ENCODE measurements at places on chromosomes 1 and 21.
A peak's percentile ranks its signal among the peaks of the same experiment; 100 is the strongest.

GRCh38 chr1:112506306-112506705 lies 2.5 kb upstream of the WNT2B start:
- peaks cover 51% of the 10 kb centered on the region for H3K27me3 ChIP-seq
- no peak overlapping the region for H3K4me3 ChIP-seq
- peaks cover 16% of the 10 kb centered on the region for H3K4me1 ChIP-seq
- H3K27ac ChIP-seq: no peak overlapping the region

GRCh38 chr1:37741662-37742061 lies 23.3 kb downstream of the EPHA10 start:
- DNase-seq: no peak
- H3K36me3 ChIP-seq: no peaks in the 10 kb centered on the region
- no peaks in the 10 kb centered on the region for H3K4me1 ChIP-seq
- peaks cover 2% of the 10 kb centered on the region for H3K27me3 ChIP-seq
- no peak overlapping the region for H3K27ac ChIP-seq
- H3K4me3 ChIP-seq: no peak overlapping the region

DNA sequence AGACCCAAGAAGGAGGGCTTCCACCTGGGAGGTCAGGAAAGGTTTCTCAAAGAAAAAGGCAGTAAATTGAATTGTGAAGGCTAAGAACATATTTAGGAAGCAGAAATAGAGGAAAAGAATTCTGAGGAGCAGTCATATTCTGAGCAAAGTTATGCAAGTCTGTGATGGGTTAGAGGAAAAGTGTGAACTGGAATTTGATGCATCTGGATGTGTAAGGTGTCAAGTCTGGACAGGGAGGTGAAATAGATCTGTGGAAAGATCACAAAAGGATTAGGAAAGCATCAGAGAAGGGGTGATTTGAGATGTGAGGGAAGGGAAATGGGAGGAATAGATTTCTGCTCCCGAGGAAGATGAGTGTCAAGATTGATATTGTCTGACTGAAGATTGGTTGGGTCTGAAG lies 18.1 kb upstream of the PRDM2 start:
- no peaks in the 10 kb centered on the region for H3K27me3 ChIP-seq
- no peak overlapping the region for H3K27ac ChIP-seq
- no peaks in the 10 kb centered on the region for H3K36me3 ChIP-seq

GRCh38 chr1:151968058-151968457 lies 25.6 kb downstream of the S100A10 start:
- H3K36me3 ChIP-seq: no peaks in the 10 kb centered on the region
- DNase-seq: peak; percentile 30
- no peaks in the 10 kb centered on the region for H3K27me3 ChIP-seq
- H3K4me1 ChIP-seq: peaks cover 5% of the 10 kb centered on the region
- no peak overlapping the region for H3K27ac ChIP-seq

GRCh38 chr1:167927046-167927754 lies 9.3 kb upstream of the DCAF6 start:
- H3K4me1 ChIP-seq: no peaks in the 10 kb centered on the region
- H3K27me3 ChIP-seq: no peaks in the 10 kb centered on the region
- no peak overlapping the region for H3K4me3 ChIP-seq
- H3K27ac ChIP-seq: peak overlapping the region; percentile 51
- H3K36me3 ChIP-seq: no peaks in the 10 kb centered on the region
- DNase-seq: no peak

GRCh38 chr21:20522611-20523010 lies 475.6 kb upstream of the NCAM2 start:
- no peaks in the 10 kb centered on the region for H3K36me3 ChIP-seq
- no peak overlapping the region for H3K4me3 ChIP-seq
- H3K27ac ChIP-seq: no peak overlapping the region
- H3K27me3 ChIP-seq: no peaks in the 10 kb centered on the region
- H3K4me1 ChIP-seq: no peaks in the 10 kb centered on the region

DNA sequence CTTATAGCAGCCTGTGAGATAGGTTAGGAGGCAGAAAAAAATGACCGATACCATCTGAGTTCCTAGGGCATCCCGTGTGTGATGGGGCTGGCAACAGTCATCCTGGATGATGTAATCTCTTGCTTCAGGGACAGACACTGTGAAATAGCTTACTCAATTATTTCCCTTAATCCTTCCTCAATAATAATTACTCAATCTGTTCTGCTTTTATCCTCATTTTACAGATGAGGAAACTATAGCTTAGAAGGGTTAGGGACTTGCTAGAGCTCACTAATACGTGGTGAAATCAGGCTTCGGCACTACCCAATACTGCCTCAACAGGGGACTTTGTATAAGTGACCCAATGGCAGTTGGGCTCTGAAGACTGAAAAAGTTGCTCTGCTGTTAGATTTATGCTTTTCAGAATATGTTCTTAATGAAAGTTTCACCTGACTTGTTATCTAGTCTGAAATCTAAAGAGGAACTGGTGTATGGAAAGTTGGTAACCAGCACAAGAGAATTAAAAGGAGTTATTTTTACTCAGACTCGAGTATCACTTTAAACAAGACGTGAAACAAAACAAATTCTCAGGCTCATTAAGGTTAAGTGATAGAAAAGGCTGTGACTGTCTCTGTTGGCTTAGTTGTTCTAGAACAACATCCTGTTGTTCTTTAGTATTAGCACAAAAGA lies 14.4 kb downstream of the CD55 start:
- H3K27ac ChIP-seq: peak overlapping the region; percentile 35
- H3K36me3 ChIP-seq: peaks cover 23% of the 10 kb centered on the region
- no peaks in the 10 kb centered on the region for H3K27me3 ChIP-seq
- peak; percentile 44 for DNase-seq

GRCh38 chr1:212179394-212180076 lies 105.7 kb upstream of the PPP2R5A start:
- no peaks in the 10 kb centered on the region for H3K4me1 ChIP-seq
- no peaks in the 10 kb centered on the region for H3K36me3 ChIP-seq

DNA sequence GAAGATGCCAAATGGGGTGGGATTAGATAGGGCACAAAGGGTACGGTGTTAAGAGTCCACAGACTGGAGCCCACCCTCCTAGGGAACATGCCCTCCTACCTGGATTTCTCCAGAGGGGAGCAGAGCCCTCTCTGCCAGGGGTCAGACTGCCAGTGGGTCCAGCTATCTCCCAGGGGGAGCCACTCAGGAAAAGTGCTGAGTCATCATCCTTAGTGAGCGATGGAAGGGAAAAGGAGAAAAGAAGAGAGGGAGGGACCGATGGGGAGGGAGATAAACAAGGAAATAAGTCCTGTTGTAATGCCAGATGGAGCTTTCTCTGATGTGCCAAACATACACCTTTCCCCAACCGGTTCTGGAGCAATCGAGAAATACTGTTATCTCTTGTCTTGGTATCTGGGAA lies 30.4 kb upstream of the CYP4B1 start:
- H3K4me3 ChIP-seq: no peak overlapping the region
- H3K27me3 ChIP-seq: peaks cover 9% of the 10 kb centered on the region
- no peak overlapping the region for H3K27ac ChIP-seq
- no peak for DNase-seq

DNA sequence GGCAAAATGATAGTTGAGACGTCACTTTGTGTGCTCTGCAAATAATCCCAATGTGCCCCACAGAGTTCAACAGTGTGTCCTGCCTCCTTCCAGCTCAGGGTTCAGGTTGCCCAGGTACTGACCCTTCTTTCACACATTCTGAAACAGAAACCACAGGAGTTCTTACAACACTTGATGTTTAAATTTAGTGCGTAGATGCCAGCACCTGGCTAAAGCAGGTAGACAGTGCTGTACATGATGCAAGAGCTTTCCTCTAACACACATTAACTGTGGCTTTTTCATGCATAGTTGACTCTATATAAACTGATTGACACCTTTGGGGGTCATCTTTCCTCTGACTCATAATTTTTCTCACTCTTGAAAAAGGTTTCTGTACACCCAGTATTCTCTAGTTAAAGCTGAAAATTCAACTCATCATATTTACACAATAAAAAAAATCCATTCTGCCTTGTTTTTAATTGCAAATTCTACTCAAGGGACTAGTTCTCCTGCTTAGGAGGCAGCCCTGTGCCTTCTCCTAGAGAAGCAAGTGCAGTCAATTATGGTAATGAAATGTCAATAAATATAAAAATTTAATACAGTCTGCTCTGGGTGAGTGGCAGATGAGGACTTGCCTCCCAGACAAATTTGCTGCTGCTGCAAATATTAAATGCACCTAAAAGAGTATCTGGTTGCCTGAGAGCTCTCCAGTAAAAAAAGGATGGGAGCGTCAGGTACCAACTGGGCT lies 91.4 kb downstream of the NR5A2 start:
- DNase-seq: no peak
- no peaks in the 10 kb centered on the region for H3K27me3 ChIP-seq
- no peaks in the 10 kb centered on the region for H3K4me1 ChIP-seq
- no peaks in the 10 kb centered on the region for H3K36me3 ChIP-seq

DNA sequence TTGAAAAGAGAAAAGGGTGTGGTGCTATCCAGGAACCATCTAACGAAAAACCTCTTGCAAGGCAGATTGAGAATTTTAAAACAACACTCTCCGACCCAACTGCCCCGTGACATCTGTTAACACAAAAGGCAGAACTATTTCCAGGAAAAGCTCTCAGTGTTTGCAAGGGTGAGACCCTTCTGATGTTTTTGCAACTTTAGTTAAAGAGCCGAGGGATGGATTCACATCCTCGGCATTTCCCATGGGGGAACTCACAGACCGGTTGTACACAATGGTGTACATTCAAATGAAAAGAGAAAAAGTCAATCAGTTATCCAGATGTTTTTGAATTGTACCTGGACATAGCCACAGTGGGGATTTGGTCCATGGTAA lies 120.0 kb downstream of the NGF start:
- H3K36me3 ChIP-seq: no peaks in the 10 kb centered on the region
- no peak overlapping the region for H3K4me3 ChIP-seq
- H3K4me1 ChIP-seq: no peaks in the 10 kb centered on the region
- H3K27me3 ChIP-seq: no peaks in the 10 kb centered on the region
- no peak overlapping the region for H3K27ac ChIP-seq

- H3K27ac ChIP-seq: no peak overlapping the region
- H3K27me3 ChIP-seq: peaks cover 28% of the 10 kb centered on the region
- no peaks in the 10 kb centered on the region for H3K4me1 ChIP-seq
- no peak overlapping the region for H3K4me3 ChIP-seq
- no peak for DNase-seq
- no peaks in the 10 kb centered on the region for H3K36me3 ChIP-seq
Observed at GRCh38 chr1:170664828-170665612, 1.1 kb downstream of the PRRX1 start.

- no peaks in the 10 kb centered on the region for H3K36me3 ChIP-seq
- H3K4me3 ChIP-seq: no peak overlapping the region
- no peaks in the 10 kb centered on the region for H3K27me3 ChIP-seq
Observed at GRCh38 chr1:96580920-96581319, 140.7 kb upstream of the PTBP2 start.

DNA sequence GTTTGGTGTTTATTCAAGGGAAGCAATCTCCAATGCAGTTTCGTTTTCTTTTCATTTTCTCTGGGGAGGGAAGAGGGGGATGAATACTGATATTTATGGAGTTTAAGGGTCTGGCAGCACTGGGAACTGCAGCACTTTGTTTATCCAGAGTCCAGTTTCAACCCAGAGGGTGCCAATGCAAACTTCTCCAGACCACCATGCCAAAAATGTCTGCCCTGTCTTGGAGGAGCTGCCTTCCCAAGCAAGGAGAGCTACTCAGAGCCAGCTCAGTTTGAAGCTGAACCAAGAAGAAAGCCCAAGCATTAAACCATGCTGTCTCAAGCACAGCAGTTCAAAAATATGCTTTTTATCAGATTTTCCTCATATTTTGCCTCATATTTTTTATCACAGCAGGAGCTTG lies 589.7 kb downstream of the LMO4 start:
- H3K4me1 ChIP-seq: no peaks in the 10 kb centered on the region
- H3K36me3 ChIP-seq: no peaks in the 10 kb centered on the region
- H3K4me3 ChIP-seq: no peak overlapping the region
- H3K27ac ChIP-seq: no peak overlapping the region
- no peak for DNase-seq

GRCh38 chr1:21541835-21542234 lies 32.6 kb downstream of the ALPL start:
- DNase-seq: no peak
- H3K27ac ChIP-seq: no peak overlapping the region
- H3K36me3 ChIP-seq: no peaks in the 10 kb centered on the region
- H3K4me1 ChIP-seq: no peaks in the 10 kb centered on the region

DNA sequence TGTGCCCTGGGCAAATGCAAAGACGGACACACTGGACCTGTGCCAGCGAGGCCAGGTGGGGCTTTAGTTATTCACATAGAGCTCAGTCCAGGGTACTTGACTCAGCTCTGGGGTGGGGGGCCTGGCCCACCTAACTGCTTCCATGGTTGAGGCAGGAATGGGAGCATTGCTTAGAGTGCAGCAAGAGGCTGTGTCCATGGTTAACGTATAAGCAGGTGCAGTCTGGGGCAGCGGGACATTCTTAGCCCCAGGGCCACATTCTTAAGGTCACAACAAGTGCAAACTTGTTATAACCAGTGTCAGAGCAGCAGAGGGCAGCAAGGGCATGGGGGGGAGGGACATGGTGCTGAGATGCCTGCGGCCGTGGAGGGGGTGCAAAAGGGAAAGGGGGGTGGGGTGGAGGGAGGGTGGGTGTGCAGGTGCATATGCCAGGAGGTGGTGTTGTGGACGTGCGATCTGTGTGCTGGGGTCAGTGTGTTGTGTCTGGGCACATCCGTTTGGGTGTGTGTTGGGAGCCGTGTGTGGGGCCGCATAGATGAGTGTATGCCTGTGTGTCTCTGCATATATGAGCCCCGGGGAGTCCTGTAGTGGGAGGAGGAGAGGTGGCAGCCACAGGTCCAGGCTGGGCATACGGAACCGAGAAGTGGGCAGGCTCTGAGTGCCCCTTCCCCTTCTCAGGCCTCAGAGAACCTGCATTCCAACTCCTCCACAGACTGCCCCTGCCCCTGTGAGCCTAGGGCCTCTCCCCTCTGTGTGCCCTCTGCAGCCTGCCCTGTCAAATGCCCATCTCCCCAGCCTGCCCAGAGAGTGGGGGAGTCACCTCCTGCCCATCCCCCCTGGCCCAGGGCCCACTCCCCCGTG lies 8.4 kb downstream of the KCNJ10 start:
- no peak for DNase-seq
- H3K27me3 ChIP-seq: no peaks in the 10 kb centered on the region
- H3K27ac ChIP-seq: no peak overlapping the region
- no peaks in the 10 kb centered on the region for H3K36me3 ChIP-seq
- no peak overlapping the region for H3K4me3 ChIP-seq

GRCh38 chr1:25556791-25557476 lies 13.5 kb downstream of the LDLRAP1 start:
- H3K4me1 ChIP-seq: peaks cover 100% of the 10 kb centered on the region
- H3K27me3 ChIP-seq: no peaks in the 10 kb centered on the region
- peak overlapping the region; percentile 29 for H3K4me3 ChIP-seq
- H3K27ac ChIP-seq: peak overlapping the region; percentile 11
- peak; percentile 69 for DNase-seq
- H3K36me3 ChIP-seq: peaks cover 36% of the 10 kb centered on the region

DNA sequence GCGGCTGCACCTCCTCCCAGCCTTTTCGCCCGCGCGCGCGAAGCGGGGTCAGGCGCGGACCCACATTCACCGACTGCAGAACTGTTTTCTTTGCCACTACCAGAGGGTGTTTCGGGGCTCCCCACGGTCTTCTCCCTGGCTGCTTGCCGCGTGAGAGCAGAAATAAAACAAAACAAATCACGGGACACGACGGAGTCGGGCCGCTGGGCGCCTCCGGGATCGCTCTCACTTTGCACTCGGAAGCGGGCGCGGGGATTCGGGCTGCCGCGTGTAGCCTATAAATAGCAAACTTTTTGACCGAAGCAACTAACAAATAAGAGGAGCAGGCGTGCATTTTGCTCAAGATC lies 412.3 kb upstream of the ESRRG start:
- no peaks in the 10 kb centered on the region for H3K4me1 ChIP-seq
- H3K36me3 ChIP-seq: no peaks in the 10 kb centered on the region
- no peak for DNase-seq
- H3K27ac ChIP-seq: no peak overlapping the region

All from CD8-positive, alpha-beta memory T cell (primary cell).